ENCODE measurements at places on chromosomes 12 and 14.

DNA sequence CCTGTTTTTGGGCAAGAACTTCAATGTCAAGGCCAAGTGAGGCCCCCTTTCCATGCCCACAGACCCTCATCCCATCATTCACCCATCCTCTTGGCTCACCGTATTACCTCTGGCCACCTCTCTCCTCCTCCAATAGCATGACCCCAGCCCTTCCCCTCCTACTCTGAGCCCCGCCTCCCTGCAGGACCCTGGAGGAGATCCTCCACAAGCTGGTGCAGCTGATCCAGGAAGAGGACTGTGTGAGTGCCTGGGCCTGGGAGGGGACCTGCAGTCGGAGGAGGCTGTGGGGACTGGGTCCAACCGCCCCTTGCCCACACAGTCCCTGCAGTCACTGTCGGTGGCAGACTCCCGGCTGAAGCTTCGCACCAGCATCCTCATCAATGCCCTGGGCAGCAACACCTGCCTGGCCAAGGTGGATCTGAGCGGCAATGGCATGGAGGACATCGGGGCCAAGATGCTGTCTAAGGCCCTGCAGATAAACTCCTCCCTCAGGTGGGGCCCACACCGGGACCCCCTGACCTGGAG lies 7.2 kb downstream of the CARMIL3 start:
- no peak for DNase-seq

GRCh38 chr12:110689281-110690126 lies 589 bp upstream of the HVCN1 start:
- peak; percentile 49 for DNase-seq

DNA sequence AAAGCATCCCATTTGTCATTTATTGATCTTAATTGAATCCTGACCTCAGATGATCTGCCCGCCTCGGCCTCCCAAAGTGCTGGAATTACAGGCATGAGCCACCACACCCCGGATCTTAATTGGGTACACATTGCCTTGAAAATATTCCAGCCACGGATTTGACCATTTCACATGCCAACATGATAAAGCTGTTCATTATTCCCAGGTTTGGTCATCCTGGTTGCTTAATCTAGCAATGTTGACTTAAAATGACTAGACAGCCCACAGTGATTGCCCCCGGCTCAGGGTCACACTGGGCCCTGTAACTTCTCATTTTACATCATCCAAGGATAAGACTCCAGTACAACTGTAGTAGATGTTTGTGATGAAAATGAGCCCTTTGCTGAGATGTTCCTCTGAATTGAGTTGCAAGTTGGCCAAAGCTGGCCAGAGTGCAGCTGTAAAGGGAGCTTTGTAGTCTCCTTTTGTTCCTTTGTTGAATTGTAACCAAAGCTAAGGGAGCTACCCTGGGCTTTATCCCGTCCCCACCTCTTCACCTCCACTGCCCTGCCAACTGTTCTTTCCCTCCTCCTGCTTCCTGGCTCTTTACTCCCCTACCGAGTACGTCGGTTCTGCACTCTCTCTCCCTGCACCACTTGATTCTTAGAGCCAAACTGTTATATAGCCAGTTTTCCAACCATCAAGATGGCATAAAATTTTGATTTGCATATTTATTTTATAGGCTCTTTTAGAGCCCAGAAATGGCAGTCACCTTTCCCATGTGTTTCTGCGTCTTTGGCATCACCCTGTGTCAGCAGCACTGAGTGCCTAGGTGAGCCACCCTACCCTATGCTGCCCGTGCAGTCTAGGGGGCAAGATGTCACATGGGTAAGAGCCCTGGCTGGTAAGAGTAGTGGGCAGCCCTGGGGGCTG lies 141.3 kb upstream of the HIF1A start:
- no peak for DNase-seq

DNA sequence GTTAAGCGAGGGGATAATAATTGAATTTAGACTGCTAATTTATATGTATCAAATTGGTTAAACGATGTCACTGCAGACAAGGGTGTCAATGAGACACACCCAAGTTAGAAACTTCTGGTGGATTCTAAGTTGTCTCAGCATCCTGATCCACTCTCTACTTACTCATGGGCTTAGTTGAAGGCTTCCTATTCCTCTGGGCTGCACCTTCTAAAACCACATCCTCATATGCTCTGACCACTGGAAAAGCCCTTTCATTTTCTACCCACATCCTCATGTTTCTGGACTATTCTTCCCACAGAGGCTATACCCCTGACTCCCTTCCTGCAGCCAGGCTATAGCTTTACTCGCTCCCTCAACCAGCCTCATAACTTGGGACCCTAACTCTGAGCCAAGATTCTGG lies 493.8 kb downstream of the VRK1 start:
- no peak for DNase-seq

DNA sequence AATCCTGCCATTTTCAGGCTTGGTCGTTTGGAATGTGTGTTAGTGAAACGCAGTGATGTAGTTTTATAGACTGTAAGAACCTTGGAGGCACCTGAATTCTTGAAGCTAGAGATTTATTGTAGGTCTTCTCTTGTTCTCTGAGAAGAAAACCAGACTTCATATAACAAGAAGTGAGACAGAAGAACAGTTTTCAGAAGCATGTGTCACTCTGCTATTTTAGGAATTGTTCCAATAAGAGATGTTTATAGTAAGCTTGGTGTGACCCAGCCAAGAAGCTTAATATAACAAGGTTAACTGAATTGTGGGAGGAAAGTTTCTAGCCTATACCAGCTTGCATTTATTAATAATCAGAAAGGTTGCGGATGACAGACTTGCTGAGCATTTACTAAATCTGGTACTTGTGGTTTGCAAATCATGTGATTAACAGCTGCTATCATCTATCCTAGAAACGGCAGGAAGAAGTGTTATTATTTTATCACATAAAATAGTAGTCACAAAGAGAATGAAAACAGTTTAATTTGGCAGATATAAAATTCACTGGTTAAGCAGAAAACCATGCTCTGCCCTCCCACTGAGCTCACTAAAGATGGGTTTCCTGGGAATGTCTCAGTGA lies 49.2 kb upstream of the BCAT1 start:
- no peak for DNase-seq

DNA sequence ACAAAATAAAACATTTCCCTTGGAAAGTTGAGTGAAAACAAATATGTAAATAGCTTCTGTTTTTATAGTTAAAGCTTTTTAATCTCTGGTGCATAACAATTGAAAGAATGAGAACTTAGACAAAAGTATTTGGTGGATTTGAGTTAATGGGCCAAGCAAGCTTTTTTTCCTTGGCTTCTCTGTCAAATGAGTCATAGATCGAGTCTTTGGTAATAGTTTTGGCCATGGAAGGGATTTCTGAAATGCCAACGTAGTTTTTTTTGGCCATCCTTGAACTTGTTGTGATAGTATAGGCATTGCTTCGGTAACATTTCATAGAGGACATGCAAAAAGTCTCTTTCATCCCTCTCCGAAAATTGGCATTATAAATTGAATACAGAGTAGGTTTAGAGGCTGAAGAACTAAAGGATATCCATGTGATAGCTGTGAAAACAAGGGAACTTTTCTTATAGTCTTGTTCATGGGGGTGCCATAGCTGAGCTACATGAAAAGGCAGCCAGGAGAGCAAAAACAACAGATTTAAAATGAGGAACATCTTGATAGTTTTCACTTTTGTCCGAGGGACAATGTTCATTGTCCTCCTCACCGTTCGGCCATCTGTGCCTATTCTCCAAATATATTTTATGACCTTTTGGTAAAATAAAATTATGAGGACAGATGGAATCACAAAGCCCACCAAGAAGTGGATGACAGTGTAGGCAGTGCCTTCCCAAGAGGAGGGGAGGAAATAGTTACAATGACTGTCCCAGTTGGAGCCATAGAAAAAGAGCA lies 34.7 kb downstream of the GPR19 start:
- no peak for DNase-seq

GRCh38 chr12:25025260-25025659 lies 76.4 kb upstream of the BCAT1 start:
- no peak for DNase-seq

- no peak for DNase-seq
Measured at GRCh38 chr14:20657216-20658211, 16.0 kb upstream of the OR6S1 start.

Measured in effector memory CD8-positive, alpha-beta T cell (primary cell).